Urothelium cell line (cell line): ENCODE measurements at places on chromosomes 4 and X.
A peak's percentile ranks its signal among the peaks of the same experiment; 100 is the strongest.

- no peak for DNase-seq
These were observed 764.6 kb upstream of the FTHL17 start for GRCh38 chrX:31836479-31836878.

DNA sequence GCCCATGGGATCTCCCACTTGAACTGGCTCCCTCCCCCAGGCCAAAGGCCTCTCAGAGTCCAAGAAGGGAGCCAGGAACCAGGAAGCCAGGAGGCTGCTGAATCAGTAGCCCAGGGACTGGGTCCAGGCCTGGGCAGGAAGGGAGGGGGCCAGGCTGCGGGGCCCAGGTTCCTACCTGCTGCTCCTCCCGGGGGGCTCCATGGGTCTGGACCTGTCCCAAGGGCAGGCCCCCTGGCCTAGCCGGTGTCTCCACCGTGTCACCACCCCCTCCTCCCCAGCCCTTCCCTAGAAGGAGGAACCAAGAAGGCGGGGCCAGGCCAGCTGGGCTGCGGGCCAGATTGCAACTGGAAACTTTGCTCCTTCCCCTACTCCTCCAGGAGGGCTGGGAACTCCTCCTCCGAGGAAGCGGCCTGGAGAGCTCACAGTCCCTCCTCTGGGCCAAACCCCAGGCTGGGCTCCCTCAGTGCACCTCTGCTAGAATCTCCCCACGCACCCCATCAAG, at the start of gene IQSEC2:
TSS of gene IQSEC2 (minus strand) at position 264 of the 502 bp plus-strand sequence.
- peak; percentile 82 for DNase-seq

GRCh38 chr4:88706574-88706973, 8.9 kb upstream of the NAP1L5 start:
- DNase-seq: peak; percentile 21

- DNase-seq: no peak
These were observed 1.7 kb downstream of the ARAF start for GRCh38 chrX:47562615-47563243.
